Type B pancreatic cell (in vitro differentiated cells): ENCODE measurements at places on chromosomes 16 and 17.
A peak's percentile ranks its signal among the peaks of the same experiment; 100 is the strongest.

GRCh38 chr17:43760254-43760852 is 1.8 kb upstream of the SOST start:
- DNase-seq: peak; percentile 95

- no peak for DNase-seq
Measured at GRCh38 chr16:88387941-88388627, 5.3 kb downstream of the ZNF469 start.

- DNase-seq: no peak
Measured at GRCh38 chr17:53058031-53058430, 764.7 kb upstream of the KIF2B start.

- DNase-seq: no peak
Measured at GRCh38 chr16:49675413-49675812, 180.5 kb downstream of the ZNF423 start.

- DNase-seq: no peak
Measured at GRCh38 chr16:86391486-86391885, 118.8 kb upstream of the FOXF1 start.

- no peak for DNase-seq
Measured at GRCh38 chr16:3065742-3066439, 451 bp downstream of the IL32 start.
